ENCODE measurements at places on chromosomes 2 and 18. TPM values are rescaled to one million over a fixed set of nuclear protein-coding genes. Genes with fewer than 3 reads are reported as not detected.

DNA sequence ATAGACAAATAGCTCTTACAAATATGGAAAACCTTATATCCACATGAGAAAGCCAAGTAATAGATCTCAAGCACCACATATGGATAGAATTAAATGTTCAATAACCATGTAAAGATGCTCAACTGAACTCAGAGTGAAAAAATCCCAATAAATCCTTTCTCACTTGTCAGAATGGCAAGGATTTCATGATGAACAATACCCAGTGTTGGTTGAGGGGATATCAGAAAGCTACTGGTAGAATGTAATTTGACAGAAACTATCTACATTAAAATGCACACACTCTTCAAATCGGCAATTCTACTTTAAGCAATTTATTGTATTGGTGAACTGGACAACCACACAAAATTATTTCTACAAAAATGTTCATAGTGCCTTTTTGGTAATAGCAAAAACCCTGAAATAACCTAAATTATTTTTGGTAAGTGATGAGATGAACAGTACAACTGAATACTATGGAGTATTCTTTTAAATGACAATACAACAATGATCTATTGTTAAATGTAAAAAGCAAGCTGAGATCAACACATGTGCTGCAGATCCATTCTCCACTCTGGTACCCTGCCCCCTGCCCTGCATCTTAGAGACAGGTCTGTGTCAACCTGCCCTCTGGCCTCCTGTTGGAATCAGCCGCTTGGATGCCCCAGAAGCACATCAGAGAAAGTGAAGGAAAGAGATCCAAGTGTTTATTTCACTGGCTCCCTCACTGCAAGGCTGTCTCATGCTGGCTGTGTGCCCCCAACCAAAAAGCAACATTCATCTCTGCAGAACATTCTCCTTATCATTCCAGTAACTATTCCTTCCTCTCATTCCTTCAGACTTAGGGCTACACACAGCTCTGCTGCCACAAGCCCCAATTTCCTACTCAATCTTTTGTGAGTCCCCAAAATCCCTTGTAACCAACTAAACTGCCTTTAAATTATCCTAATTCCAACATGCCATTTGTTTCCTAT, 442.5 kb downstream of the LRATD1 start:
- no peak for DNase-seq

DNA sequence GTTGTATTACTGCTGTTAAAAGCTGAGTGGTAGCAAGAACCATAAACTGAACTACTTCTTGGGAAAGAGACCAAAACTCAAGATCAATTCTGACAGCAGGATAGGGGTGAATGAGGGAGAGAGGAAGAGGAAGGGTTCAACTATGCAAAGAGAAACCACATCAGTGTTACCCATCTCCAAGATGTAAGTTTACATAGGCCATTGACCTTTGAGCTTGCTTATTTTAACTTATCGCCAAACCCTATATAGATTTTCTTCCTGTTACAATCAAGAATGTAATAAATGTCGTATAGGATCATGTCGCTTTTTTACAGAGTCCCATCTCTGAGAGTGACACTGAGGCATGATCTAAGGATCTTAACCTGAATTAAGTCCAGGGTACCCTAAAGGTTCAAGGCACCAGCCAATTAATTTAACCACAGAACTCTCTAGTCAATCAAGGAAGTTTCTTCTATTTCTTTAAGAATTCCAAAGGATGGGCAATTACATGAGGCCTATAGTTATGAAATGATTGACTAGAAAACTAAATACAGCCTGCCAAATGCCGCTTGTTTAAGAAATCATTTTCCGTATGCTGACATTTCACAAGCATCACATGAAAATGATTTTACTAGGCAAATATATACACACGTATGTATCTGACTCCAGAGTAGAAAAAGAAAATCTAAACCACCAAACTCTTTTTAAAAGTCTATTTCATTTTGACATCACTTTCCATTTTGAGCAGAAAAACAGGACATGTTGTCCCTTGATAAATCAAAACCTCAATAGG, 11.8 kb downstream of the RND3 start:
- no peak for DNase-seq

DNA sequence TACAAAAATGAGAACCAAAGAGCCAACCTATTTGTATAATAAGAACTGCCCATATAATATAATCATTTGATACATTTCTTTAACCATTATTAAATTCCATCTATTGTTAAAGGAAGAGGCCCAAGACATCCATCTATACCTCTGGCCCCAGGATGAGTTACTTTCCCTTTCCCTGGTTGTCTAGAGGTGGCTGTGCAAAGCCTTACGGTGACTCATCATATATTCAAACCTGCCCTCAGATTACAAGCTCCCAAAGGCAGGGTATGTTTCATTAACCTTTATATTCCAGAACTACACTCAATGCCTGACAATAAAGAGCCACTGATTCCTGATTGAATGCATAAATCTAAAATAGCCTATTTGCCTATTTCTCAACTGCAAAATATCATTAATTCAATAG, 105.8 kb upstream of the PID1 start:
- peak; percentile 28 for DNase-seq

- DNase-seq, result peak; percentile 23
Measured at GRCh38 chr2:209525331-209525730, 101.5 kb downstream of the MAP2 start.

- no peak for DNase-seq
Measured at GRCh38 chr2:201579536-201579935, 63.8 kb downstream of the TMEM237 start.

DNA sequence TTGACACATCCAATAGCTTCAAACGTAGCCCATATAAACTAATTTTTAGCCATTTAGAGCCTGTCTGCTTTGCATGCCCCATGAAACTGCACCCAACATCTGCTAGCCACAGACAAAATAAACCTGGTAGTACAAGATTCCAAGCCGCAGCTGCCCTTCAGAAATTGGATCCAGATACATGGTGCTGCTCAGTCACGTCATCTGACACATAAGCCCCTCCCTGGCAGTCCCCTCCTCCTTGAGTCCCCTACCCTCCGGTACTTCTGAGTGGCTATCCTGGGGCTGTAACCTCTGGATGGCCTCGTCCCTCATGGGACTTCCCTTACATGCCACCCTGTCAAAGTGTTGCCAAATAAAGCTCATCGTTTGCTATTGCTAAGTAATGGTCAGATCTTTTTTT, 33.8 kb downstream of the PROC start:
- DNase-seq, result no peak

- no peak for DNase-seq
Measured at GRCh38 chr2:70440621-70441020, 113.0 kb downstream of the TGFA start.

Gene MYO5B
- total RNA-seq, result not detected

DNA sequence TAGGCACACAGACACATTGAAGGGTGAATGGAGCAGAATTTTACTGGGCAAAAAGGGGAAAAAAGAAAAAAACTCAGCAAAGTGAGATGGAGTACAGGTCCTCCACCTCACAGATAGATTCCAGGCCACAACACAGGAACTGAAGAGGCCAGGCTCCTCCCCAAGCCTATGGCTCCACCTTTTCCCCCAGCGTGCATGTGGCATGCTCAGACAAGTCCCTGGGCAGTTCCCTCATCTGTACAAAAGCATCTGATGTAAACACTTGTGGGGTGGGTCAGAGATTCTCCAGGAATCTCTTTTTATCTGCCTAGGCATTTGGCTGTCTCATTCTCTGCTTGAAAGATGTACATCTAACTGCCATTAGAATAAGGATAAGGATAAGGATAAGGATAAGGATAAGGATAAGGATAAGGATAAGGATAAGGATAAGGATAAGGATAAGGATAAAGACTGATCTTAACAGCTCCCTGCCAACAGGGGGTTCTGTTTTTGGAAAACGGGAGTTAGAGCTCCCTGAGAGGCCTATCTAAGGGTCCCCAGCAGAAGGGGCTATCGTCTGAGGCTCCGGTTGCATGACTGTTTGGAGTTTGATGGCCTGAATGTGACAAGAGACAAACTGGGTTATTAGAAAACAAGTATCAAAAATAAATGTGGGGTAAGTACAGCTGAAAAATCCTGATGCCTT, 17.2 kb upstream of the ASXL3 start:
- DNase-seq, result peak; percentile 7

Gene GRB14
- total RNA-seq, result not detected

Data from GM23248 (cell line).